ENCODE measurements at places on chromosomes 4 and X.

GRCh38 chr4:143357161-143357845 is 20.6 kb downstream of the GAB1 start:
- DNase-seq, result no peak

DNA sequence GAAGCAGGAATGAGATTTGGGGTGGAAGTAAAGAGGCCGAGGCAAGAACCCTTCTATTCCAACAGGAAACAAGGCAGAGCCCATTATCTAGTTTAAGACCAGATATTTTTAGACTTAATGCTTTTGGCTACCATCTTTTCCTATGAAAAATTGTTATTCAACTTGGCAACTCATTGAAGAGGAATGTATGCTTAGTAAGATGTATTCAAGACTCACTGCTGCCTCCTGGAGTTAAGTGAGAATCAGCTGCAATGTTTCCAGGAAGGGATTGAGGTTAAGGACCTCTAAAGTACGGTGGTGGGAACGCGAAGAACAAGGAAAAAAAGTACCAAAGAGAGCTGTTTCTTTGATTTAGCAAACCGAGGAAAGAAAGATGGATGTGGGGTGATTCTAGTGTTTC is 89.1 kb downstream of the RAPGEF2 start:
- no peak for DNase-seq

DNA sequence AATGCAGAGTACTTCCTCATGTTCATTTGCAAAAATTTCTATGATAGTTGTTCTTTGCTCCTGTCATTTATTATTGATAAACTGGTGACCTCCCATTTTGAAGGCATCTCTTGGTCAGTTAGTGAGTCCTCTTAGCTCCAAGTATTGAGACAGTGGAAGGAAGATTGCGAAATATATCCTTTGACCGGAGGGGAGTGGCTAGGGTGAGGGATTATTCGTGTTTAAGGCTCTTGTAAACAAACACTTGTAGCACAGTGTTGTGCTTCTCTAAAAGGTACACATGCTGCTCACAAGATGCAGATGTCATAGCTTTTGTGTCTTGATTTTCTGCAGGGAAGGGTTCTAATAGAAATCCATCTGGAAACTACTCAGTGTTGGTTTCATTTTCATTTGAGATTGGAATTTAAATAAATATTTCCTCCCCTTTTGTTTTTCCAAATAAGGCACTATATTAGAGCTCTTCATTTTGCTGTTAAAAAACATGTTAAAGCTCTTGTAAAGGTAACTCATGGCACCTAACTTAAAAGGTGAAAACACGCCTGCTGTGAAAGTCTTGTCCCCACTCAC is 21.8 kb downstream of the TXLNG start:
- DNase-seq, result no peak

GRCh38 chr4:127249767-127250108 is 383.0 kb upstream of the INTU start:
- DNase-seq, result no peak

DNA sequence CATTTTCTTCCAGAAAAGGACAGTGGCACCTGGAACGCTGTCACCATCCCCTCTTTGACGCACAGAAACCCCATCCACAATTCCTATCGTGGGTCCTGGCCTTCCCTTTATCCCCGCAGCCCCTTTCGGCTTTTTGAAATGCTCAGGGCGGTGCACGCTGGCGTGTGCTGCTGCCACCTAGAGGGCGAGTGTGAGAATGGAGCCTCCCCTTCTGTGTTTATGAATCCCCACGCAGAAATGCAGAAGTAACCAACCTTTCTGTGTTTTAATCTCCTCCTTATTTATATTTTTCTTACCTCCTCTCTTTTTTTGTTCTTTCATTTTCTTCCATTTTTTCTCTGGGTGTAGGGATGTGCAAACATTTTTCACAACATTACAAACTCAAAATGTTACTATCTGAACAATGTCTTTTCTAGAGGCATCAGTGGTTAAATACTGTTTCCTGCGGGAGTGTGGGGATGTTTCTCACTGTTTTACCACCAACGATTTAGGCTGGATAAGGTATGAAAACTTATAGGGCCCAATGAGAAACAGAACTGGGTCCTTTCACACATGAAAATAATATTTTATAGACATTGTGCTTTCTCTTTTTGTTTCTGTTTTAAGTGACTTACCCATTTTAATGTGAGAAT is 50.0 kb downstream of the TMA16 start:
- DNase-seq, result peak; percentile 28

- DNase-seq, result no peak
These were observed 139.9 kb downstream of the NDST3 start for GRCh38 chr4:118173956-118174725.

GRCh38 chrX:48945517-48946348 is 11.7 kb downstream of the OTUD5 start:
- no peak for DNase-seq

GRCh38 chr4:168667921-168668320 is 171.1 kb downstream of the PALLD start:
- no peak for DNase-seq

DNA sequence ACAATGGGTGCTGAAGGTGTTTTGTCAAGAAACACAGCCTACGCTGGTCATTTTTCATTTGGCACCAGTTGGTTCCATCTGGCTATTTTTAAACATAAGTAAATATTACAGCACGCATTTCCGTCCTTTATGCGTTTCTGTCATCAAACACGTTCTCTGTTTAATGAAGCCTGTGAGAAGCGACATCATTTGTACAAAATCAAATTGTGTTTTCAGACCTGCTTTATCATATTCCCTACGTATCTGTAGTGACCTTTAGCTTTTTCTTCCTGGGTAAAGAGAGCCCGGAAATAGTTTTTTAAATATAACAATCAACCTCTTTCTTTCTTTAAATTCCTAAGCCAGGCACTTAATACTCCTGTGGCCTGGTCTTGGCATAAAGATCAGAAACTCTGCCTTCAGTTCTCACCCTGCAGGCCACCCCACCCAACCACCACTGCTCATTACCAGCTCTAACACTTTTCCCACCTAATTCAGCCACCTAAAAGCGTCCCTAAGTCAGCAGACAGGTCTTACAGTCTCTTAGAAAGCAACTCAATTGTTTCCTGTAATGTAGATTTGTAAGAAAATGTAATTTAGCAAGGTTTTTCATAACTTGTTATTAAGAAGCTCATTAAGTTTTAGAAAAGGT is 30.4 kb downstream of the ACSL1 start:
- DNase-seq, result no peak

GRCh38 chr4:184408021-184408683 is 66.2 kb downstream of the IRF2 start:
- DNase-seq, result no peak

- DNase-seq, result no peak
These were observed 17.0 kb downstream of the ENOX2 start for GRCh38 chrX:130885996-130886395.

DNA sequence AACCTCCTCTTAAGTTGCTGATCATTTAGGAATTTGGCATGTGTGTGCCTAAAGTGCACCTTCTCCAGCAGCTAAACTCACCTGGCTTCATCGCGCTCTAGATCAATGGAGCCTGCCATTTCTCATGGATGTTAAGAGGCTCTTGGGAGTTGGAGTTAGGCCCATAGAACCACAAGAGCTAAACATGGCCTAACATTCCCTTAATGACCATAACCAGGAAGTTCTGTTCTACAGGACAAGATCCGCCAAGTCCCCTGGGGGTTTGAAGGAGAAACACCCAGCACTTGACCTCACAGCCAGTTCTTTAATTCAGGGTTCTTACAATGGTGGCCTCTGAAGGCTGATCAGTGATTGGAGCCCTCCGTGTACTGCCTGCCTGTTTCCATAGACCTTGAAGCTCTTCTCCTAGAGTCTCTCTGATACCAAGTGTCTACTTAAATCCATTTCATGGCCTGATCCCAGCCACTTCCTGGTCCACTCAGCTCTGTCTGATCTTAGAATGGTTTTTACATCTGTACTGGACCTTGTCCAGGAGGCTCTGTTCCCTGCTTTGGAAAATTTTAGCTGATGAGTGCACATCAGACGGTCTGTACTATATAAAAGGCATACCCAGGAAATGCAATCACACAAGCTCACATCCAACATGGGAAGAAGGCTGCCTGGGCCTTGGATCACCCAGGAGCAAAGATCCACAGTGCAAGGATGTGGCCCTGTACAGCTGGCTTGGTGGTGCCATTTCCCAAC is 45.1 kb downstream of the RPS3A start:
- no peak for DNase-seq

DNA sequence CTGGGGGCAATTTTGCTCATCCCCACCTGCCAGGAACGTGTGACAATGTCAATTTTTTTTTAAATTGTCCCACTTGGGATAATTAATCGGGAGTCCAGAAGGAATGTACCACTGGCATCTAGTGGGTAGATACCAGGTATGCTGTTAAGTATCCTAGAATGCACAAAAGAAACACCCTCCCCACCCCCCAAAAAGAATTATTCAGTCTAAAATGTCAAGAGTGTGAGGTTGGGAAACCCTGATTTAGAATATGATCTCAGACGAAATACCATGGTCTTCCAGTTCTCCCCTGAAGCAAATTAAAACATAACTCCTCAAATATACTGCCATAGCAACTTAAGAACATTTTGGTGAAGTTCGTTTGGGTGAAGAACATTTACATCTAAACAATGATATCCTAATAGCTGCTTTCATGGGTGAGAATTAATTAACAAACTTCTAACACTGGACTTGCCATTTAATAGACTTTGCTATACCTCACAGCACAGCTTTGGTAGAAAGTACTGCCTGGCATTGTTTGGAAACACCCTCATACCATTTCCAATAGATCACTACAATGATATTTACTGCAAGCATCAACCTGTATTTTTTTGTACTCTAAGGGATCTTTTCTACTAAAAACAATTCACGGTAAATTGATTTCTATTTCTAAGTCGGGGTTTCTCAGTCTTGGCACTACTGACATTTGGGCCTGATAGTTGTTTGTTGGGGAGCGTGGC is 36.5 kb downstream of the SH3RF1 start:
- no peak for DNase-seq

- DNase-seq, result no peak
These were observed 607 bp upstream of the SCOC start for GRCh38 chr4:140372751-140373327.

DNA sequence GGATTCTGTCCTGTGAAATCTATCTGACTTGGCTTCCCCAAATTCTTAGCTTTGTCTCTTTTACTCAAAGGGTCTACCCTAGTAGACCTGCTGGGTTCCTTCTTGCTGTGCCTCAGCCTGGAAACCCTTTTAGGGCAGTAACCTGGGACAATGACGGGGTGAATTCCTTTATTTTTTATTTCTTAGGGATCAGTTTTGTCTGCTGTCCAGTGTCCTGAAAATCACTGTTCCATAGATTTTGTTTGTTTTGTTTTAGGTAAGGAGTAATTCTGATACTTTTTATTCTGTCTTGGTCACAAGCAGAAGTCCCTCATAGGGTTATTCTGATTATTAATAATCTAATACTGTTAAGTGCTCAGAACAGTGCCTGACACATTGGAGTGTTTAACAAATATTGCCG is 118.9 kb downstream of the EVC2 start:
- DNase-seq, result no peak

GRCh38 chr4:48252313-48252712 is 17.3 kb downstream of the TEC start:
- DNase-seq, result no peak

DNA sequence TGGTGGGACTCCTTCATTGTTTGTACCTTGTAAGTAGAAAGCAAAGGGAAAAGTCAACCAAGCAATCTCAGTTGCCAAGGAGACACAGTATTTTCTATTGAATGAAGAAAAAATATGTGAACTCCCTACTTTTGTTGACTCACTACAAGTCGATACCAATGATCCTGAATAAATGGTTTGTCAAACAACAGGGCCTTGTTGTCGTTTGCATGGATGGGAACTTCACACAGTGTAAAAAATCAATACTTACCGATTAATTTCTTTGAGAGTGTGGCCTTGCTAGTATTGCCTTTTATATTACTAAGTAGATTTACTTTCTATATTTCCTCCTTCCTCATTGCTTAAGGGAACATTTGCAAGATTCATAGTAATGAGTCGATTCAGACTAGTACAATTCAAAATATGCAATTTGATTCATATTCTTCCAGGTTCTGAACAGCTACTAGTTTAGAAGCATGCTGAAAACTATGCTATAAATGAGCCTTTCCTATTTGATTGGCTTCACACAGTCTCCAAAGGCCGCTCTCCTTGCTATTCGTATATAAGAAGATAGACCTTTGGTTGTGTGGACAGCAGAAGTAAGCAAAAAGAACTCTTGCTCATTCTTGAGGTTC is 108.0 kb downstream of the ZNF330 start:
- DNase-seq, result no peak

DNA sequence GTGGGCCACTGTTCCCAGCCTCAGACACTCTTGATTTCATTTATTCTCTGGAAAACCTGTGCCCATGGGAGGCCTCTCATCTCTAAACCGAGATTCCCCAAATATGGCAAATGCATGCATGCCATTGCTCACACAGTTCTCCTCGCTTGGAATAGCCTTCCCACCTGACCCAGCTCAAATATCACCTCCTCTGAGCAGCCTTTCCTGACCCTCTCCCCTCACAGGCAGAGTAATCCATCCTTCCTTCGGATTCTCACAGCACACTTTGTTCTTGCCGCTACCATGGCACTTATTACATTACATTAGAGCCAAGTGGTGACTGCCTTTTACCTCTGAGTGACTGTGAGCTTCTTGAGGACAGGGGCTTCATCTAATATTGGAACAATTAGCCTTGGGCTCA is 209.5 kb downstream of the HS6ST2 start:
- DNase-seq, result no peak

GRCh38 chr4:1723131-1723801 is 1.9 kb downstream of the TACC3 start:
- no peak for DNase-seq

DNA sequence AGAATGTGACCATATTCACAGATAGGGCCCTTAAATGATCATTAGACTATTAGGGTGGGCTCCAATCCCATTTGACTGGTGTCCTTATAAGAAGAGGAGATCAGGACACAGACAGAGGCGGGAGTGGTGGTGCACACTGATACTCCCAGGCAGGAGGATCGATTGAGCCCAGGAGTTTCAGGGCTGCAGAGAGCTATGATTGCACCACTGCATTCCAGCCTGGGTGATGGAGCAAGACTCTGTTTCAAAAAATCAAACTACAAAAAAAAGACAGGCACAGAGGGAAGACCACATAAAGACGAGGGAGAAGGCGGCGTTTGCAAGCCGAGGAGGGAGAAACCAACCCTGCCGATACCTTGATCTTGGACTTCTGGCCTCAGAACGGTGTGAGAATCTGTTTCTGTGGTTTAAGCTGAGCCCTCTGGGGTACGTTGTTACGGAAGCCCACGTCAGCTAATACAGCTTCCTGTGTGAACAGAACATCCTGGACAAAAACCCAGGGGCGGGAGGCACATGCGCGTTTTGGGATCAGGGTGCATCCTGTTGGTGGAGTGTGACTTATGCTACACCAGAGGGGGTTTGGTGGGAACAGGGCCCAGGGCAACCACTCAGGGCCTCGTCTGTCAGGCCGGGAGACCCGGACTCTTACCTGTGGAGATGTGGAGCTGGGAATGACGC is 211.8 kb upstream of the PSAPL1 start:
- no peak for DNase-seq

Data from stimulated activated CD8-positive, alpha-beta memory T cell treated with anti-CD3 and anti-CD28 coated beads, Interleukin-15, amount 100 ng/mL, for 24 hours (primary cell).